ENCODE measurements at places on chromosomes 4 and X.

DNA sequence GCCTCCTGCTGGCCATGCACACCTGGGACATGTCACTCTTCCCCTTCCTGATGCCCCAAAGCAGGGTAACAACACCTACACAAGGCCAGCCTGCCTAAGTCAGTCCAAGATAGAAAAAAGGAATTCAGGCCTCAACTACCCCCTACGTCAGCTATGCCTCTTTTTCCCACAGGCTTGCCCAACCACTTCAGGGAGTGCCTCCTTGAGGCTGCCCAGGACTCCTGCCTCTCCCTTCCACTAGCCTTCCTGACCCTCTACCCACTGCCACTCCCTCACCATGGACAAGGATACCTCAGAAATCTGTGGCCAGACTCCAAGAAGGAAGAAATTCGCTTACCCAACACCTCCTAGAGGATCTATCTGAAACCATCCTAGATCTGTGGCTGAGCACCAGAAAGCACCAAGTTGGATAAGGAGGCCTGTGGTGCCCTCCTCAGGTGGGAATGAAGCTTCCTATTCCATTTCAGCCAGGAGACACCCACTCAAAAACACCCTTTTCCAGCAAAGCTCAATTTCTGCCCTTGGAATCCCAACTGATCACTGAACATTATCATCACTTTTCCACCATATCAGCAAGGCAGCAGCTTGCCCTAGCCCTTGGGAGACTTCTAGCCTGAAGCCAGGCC, 1.8 kb downstream of the KDM5C start:
- no peak for DNase-seq

DNA sequence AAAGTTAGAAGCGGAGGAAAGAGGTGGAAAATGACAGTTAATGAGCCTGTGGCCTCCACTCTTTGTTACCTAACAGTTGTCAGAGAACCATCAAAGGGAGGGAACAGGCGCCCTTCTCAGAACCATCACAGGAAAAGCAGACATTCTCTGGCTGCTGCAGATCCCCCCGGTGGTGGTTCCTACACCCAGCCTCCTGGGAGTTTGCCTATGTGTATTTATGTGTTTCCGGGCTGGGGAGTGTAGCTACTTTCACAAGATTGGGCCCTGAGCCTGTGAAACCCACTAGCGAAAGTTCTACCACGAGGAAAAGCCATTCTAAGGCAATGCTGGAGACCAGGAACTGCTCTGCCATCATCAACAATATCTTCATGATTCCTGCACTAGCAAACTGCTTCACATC, 52.7 kb upstream of the BCOR start:
- no peak for DNase-seq

DNA sequence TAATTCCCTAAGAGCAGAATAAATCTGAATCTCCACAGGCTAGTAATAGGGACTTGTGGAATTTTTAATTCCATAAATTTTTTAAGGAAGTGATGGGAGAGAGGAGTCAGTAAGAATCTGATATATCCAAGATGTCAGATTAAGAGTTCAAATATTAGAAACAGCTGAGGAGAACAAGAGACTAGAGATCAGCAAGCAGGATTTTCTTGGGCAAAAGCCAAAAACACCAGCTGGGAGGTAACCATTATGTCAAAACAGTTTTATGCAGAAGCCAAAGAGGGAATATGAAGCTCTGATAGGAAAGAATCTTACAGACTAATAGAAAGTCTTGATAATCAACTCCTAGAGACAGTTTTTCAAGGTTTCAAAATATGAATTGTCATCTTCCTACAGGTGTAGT, 72.2 kb upstream of the RBPJ start:
- DNase-seq = peak; percentile 42

GRCh38 chr4:87144356-87144755, 76.1 kb downstream of the KLHL8 start:
- DNase-seq = no peak

- DNase-seq = peak; percentile 82
Observed at GRCh38 chr4:158722917-158723793, at the start of gene PPID. Gene PPID, minus strand, starts transcription at chr4:158723396. Its CDS starts 108 bp downstream, at chr4:158723288.

DNA sequence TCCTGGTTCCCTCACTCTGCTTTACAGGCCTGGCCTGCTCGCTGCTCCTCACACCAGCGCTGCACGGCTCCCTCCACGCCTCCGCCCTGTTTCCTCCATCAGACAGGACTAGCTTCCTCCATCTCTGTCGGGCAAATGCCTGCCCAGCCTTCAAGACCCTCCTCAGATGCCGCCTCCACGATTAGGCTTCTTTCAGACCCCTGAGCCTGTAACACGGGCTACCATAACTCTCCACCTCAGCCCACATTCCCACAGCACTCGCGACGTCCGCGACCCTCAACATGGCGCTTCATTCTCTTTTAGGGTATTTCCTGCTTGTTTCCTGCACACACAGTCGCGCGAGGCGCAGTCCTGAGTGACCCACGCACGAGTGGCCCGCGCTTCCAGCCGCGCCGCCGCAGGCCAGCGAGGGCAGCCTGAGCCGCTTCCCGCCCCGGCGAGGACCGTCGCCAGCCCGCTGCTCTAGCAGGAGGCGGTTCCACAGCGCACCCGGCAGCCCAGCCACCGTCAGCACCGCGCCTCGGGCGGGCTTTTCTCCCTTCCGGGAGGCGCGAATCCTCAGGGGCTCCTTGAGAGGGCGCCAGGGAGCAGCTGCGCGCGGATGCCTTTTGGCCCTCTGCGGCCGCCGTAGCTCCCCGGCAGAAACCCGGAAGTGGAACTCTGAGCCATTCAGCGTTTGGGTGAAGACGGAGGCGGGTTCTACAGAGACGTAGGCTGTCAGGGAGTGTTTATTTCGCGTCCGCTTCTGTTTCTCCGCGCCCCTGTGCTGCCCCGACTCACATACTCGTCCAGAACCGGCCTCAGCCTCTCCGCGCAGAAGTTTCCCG, at the start of gene FRG1:
FRG1 (plus strand) TSS at position 695 of the 827 bp plus-strand sequence. CDS start 138 bp downstream, outside the sequence.
- peak; percentile 98 for DNase-seq

- DNase-seq = no peak
Observed at GRCh38 chr4:71974681-71975080, 57.1 kb upstream of the NPFFR2 start.

DNA sequence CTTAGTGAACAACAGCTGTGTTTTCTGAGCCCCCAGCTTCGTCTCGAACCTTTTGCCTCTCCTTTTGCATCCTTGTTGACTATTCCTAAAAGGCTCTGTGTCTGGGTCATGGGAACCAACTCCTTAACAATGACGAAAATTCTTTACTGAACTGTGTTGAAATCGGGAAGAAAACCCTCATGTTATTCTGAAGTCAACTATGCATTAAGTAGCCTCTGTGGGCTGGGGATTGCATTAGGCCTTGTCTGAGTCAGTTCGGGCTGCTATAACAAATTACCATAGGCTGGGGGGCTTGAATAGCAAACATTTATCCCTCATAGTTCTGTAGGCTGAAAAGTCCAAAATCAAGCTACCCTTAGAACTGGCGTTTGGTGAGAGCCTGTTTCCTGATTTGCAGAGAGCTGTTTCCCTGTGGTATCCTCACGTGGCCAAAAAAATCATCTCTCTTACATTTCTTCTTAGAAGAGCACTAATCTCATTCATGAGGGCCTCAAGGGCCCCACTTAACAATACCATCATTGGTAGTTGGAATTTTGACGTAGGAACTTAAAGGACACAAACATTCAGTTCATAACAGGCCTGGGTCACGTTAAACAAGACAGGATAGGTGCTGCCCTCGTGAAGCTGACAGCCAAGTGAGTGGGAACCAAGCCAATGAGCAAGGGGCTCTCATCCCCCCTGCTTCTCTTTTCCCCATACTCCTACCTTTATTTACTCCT, 75.9 kb downstream of the CLNK start:
- no peak for DNase-seq
